ENCODE measurements at places on chromosomes 16 and 17. TPM values are rescaled to one million over a fixed set of nuclear protein-coding genes. Genes with fewer than 3 reads are reported as not detected.
A peak's percentile ranks its signal among the peaks of the same experiment; 100 is the strongest.

DNA sequence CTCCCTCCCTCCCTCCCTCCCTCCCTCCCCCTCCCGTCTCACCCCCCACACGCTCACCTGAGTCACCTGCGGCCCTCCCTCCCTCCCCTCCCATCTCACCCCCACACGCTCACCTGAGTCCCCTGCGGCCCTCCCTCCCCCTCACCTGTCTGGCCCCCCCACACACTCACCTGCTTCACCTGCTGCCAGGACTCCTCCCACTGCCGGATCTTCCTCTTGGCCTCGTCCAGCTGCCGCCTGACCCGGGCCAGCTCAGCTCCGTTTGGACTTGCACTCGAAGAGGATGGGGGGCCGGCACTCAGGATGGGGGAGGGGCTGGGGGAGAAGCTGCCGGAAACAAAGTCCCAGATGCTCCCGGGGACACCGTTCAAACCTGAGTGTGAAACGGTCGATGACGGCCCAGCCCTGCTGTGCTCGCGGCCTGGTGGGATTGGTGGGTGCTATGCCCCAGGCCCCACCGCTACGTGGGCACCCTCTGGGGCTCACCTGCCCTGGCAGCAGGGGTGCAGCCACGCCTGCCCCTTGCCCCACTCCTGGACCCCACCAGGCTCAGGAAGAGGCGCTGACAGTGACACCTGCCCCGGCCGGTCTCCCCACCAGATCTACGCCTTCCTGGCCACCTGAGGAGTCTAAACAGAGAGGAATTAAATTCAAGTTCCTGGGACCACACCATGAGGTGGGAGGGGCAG is 15.9 kb downstream of the GNPTG start:
- no peak for DNase-seq

DNA sequence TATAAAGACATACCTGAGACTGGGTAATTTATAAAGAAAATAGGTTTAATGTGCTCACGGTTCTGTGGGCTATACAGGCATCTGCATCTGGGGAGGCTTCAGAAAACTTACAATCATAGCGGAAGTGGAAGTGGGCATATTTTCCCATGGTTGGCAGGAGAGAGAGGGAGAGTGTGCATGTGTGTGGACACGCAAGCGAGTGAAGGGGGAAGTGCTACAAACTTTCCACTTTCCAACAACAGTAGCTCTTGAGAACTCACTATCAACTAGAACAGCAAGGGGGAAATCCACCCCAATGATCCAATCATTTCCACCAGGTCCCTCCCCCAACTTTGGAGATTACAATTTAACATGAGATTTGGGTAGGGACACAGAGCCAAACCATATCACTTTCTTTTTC is 11.1 kb downstream of the TAOK1 start:
- DNase-seq, result no peak

The AANAT gene
- not detected for total RNA-seq

GRCh38 chr16:82317411-82318167 is 147.6 kb upstream of the MPHOSPH6 start:
- DNase-seq, result no peak

The GINS2 gene
- 1.8 TPM for total RNA-seq

The DHRS11 gene
- 89.3 TPM for total RNA-seq

DNA sequence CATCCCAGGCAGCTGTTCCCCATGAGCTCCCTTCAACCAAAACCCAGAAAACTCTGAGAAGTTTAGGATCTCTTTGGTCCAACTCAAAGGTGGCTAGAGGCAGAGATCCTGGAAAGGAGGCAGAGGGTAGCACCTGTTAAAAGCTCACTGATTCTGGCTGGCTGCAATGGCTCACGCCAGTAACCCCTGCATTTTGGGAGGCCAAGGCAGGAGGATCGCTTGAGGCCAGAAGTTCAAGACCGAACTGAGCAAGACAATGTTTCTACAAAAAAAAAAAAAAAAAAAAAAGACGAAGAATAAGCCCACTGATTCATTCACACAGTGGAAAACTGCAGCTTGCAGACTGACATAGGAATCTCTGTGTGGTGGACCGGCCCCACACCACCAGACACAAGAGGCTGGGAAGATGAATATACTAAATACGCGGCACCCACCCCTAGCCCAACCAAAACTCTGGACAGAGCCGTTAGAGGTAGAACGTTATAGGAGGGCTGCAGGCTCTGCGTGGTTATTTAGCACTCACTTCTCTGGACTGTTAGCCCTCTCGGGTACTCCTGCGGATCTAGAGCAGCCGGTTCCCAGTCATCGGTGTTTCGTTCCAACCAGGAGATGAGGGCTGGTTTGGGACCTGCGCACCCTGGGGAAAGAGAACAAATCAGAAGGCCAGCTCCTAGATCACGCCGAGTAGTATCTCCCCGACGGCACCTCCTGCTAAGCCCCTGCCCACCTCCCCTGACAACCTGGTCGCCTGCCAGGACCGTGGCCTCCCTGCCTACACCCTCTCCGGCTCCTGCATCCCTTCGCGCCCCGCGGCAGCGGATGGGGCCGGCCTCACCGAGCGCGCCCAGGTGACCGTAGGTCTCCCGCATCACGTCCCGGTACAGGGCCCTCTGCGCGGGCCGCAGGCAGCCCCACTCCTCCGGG is 925 bp downstream of the ZNF689 start:
- DNase-seq, result peak; percentile 80

GRCh38 chr16:17367036-17367435 is 103.7 kb downstream of the XYLT1 start:
- DNase-seq, result no peak
